Activated CD8-positive, alpha-beta T cell treated with anti-CD3 and anti-CD28 coated beads for 36 hours (primary cell): ENCODE measurements at places on chromosomes 5 and 9.

- DNase-seq: no peak
Observed at GRCh38 chr9:19232823-19233194, 2.3 kb downstream of the DENND4C start.

- no peak for DNase-seq
Observed at GRCh38 chr5:150653145-150653761, 7.8 kb upstream of the MYOZ3 start.

DNA sequence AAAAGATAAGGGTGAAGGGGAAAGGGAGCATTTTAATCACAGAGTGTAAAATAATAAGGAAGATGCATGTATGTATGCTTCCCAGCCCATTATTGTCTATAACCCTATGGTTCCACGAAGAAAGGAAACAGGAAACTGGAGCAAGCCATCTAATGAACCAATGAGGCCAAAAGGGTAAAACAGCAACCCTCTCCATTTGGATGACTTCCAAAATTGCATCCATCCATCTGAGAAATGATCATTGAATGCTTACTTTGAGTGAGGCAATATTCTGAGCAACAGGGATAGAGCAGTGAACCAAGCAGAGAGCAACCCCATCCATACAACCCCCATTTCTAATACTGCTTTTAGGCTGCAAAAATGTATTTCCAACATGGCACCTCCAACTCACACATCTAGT is 46.9 kb downstream of the ARL15 start:
- no peak for DNase-seq

DNA sequence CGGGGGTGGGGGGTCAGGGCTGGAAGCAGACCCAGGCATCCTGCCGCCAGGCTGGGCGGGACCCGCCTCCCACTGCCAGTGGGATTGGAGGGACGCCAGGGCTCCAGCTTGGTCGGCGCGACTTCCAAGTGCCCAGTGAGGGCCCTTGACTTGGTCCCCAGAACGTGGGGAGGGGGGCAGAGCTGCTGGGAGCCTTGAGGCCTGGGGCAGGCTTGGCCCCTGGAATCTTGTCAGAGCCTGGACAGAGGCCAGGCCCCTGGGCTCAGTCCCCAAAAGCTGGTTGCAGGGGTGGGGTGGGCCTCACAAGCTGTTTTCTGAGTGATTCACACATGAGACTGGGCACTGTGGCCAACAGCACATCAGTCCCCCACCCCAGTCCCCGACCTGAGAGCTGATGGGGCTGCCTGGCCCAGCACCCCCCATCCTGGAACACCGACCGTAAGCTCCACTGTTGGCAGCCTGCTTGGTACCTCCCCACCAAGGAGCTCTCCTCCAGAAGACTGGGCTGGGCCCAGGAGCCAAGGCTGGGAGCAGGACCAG is 526 bp downstream of the CLIC3 start:
- no peak for DNase-seq

- DNase-seq: no peak
Observed at GRCh38 chr5:180523629-180524466, 29.7 kb downstream of the CNOT6 start.

DNA sequence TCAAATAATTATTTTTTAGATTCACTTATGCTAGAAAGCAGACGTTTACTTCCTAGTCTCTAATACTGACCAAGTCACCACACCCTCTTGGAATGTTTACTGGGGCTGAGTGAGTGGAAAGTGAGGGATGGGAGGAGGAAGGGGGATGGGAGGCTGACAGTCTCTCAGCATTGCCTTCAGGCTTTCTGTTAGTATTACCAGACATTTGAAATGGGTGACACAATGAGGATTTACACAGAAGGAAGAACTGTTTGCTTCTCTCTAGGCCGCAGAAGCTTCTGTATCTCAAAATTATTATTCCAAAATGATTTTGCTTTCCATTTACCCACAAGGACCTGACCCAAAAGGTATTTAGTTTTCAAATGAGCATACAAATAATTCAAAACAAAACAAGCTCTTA is 232.8 kb upstream of the ZNF608 start:
- DNase-seq: no peak

DNA sequence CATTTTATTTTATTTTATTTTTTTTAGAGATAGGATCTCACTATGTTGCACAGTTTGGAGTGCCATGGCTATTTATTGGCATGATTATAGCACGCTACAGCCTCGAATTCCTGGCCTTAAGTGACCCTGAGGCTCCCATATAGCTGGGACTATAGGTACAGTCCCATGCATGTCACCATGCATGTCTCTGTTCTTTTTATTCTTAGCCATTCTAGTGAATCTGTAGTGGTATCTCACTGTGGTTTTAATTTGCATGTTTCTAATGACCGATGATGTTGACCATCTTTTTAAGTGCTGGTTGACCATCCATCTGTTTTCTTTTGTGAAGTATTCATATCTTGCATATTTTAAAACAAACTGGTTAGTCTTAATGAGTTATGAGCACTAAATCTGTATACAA is 76.1 kb downstream of the SLC44A1 start:
- no peak for DNase-seq

GRCh38 chr5:105101577-105101976 is 1539.0 kb upstream of the NUDT12 start:
- DNase-seq: no peak

DNA sequence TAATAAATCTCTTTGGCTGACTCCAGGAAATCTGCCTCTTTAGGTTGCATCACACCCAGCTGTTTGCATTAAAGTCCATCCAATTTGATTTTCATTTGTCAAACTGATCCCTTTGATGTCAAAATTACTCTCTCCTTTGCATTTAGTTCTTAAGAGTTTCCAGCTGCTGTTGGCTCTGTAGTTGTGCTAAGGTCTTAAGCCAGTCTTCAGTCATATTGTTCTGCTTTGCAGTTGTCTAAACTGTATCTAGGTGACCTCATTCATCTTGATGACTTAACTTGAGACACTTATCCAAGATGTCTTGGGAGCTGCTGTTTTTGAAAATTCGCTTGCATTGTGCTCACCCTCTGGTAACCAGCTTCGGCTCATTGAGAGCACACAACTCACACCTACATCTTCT is 386.9 kb upstream of the TLE4 start:
- DNase-seq: no peak

DNA sequence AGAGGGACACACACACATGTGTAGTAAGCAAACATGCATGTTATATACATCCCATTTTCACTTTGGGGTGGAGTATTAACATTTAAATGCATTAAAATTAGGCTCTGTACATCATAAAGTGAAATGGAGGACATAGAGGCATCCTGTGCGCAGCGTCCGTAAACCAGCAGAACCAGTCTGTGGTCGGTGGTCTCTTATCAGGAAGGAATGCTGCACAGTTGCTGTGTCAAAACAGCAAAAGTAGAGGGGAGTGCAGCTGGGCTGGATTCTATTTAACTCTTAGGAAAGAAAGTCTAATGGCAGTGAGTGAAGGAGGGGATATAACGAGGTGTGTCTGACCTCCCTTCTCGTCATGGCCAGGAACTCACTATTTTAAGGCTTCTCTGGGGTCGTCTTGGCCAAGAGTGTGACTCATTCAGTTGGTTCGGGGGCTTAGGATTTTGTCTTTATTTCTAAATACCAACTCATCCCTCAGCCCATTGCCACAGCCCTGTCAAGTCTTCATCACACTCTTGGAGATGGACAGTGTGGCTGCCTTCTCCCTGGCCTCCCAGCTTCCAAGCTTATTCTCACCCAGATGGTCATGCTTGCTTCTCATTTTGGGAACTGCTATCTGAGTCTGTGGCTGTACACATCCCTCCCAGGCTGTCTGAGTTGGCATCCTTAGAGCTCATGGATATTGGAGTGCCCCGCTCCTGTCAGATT is 20.1 kb upstream of the CXCL14 start:
- no peak for DNase-seq

DNA sequence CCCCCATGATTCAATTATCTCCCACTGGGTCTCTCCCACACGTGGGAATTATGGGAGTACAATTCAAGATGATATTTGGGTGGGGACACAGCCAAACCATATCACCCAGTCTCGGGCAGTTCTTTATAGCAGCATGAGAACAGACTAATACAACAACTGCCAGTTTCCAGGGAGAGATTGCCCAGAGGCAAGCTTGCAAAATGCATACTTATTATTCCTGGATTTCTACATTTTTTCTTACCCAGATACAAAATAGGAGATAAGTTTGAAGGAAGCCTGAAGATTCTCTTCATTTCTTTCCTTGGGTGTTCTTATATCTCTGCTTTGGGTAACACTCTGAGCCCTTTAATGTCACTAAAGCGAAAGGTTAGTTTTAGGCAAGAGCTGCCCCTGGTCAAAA is 691.2 kb downstream of the TAF11L14 start:
- DNase-seq: no peak

DNA sequence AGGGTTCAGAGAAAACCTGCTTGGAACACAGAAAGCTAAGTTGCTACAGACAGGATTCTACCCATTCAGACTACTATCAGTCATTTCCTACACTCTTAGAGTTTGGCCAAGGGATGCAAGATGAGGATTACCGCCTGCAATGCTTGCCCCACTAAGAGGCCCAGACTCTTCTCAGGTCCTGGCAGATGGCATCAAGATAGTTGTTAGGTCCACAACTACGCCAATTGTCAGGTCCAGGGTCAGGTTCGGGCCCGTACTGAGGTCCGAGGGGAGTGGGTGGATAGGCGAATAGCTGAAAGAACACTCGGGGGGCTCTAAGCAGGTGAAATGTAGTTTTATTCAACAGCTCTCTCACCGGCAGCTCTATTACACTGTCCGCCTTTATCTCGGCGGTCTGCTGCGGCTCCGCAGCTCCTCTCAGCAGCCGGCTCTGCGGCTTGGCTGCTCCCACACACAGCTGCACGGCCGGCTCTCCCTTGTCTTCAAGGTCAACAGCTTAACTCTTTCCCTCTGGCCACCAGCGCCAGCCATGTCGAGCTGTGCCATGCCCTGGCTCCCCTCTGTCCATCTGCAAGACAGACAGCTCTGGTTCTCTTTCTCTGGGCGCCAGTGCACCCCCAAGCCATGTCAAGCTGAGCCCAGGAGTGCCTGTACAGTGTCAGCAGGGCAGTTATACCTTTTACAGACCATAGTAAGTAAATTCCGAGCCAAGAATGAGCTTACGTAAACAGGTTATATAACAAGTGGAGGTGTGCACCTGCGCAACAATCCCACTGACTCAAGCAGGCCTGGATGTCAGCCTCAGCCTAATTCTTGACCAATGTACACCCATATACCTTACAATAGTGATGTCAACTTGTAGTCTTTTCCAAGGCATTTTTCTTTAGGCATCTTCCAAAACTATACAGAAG is 24.0 kb downstream of the ENC1 start:
- no peak for DNase-seq

- no peak for DNase-seq
Observed at GRCh38 chr5:56838409-56839039, 23.2 kb downstream of the MAP3K1 start.

- DNase-seq: no peak
Observed at GRCh38 chr9:115022760-115023434, 92.5 kb upstream of the TNFSF8 start.

DNA sequence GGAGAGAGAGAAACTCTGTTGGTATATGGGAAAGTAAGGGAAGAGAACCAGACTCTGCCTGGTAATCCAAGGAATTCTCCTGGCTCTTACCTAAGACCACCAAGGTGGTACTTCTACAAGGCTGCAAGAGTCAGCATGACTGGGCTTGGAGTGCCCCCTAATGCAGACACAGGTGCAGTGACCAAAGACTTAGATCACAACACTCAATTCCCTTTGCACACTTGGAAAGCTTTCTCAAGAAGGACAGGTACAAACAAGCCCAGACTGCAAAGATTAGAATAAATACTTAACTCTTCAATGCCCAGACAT is 25.2 kb downstream of the UGT3A2 start:
- no peak for DNase-seq

DNA sequence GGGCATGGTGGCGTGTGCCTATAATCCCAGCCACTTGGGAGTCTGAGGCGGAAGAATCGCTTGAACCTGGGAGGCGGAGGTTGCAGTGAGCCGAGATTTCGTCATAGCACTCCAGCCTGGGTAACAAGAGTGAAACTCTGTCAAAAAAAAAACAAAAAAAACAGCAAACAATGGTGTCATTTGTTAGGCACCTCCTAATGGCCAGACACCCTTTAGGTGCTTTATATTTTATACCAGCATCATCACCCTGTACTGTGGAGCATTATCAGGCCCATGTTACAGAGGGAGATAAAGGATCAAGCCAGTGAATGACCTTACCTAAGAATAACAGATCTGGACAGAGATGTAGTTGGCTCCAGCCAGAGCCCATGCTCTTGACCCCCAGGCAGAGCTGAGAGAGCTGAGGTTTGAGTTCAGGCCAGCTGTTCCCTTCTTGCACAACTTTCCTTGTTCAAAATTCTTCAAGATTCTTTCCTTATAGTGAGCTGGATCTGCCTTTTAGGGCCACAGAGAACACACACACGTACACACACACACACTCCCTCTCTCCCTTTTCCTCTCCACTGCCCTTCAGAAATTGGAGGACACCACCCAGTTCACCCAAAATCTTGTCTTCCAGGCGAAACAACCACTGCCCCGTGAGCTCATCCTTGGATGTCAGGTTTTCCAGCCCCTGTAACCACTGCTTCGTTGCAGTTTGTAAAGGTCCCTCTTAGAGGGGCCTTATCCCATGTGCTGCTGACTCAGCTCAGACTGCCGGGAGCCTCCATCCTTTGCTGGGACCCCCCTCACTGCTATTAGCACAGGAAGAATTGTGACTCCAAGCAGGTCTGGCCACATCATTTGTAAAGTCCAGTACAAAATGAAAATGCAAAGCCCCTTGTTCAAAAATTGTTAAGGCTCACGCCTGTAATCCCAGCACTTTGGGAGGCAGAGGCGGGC is 10.4 kb upstream of the PTGES start:
- DNase-seq: no peak

GRCh38 chr5:137092831-137093230 is 406.3 kb downstream of the SPOCK1 start:
- DNase-seq: no peak

DNA sequence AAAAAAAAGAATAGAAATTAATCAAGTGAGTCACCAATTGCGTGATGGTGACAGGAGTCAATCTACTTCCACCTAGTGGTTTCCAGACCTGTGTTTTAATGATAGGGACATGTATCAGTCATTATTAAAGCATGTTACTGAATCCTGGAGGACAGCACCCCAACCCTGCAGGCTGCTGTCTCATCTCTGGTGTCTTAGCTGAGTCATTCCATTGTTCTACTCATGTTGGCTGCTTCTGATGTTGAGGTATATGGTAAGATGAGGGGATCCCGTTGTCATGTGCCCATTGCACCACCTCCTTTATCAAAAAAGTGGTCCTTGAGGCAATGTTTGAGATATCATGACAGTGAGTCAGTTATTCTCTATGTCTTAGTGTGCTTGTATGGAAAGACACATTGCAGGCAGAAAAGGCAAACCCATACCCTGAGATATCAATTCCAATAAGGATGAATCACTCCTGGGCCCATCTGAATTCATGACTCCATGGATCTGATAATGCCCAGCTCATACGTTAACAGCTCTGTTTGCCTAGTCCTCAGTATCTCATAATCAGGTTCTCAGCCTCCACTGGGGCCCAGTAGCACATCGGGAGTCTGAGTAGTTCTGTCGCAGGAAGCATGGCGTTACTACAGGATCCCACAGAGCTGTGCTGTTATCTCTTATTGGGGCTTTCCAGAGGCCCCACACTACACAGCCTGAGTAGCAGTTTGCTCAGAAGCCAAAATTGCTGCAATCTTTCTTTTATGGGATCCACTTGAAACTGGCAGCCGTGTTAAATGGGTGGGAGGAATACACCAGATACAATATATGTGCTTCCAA is 31.2 kb downstream of the HMGCS1 start:
- DNase-seq: no peak

GRCh38 chr5:116360008-116360853 is 214.4 kb downstream of the SEMA6A start:
- DNase-seq: no peak
